ENCODE measurements at places on chromosomes 2 and 18.

DNA sequence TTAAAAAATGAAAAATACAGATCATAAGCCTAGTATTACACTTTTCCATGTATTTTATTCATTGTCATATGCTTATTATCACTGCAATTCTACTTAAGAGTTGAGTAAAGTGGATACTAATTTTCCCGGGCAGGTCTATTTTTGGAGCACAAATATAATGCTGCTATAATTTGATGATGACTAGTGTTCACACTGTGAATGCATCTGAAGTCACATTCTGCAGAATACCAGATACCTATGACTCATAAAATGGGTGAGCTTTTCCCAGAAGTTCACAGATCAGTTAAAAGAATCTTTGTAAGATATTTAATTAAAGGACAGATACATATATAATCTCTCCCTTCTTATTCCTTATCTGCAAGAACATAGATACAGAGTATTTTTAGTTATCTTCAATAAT, 79.8 kb upstream of the MC4R start:
- DNase-seq, result peak; percentile 13

GRCh38 chr18:24214144-24214543, 75.3 kb downstream of the CABYR start:
- no peak for DNase-seq

- DNase-seq, result no peak
Observed at GRCh38 chr2:98039085-98039756, 43.5 kb upstream of the TMEM131 start.

DNA sequence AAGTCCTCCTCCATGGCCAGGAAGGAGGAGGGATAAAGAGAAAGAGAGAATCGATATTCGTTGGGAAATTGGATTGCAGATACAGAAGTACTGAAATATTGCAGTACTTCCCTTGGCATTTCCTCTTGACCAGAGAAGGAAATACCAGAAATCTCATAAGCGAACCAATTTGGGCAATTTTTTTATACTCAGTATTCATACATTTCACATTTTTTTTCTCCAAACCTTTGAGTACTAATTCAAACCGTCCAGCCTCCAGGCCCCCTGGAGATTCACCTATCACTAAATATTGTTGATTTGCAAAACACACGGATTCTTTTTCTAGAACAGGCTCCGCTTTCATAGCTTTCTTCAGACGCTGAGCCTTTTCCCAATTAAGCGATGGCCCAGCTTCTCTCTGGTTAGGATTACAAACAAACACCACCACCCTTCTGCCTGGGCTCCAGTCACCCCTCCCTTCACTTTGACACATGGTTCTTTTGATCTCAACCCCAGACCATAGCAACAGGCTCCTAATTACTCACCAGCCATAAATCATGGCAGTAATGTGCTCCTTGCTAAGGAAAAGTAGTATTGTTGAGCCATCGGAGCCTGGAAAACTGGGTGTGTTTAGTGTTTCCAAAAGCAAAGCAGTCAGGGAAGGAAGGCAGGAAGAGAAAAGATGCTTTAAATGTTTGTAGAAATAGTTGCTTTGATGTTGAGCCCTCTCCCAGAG, 138.4 kb upstream of the CCDC68 start:
- peak; percentile 31 for DNase-seq

GRCh38 chr18:56927786-56928185, 219.1 kb upstream of the BOD1L2 start:
- no peak for DNase-seq

- no peak for DNase-seq
Observed at GRCh38 chr2:64344999-64345576, 108.9 kb upstream of the LGALSL start.

DNA sequence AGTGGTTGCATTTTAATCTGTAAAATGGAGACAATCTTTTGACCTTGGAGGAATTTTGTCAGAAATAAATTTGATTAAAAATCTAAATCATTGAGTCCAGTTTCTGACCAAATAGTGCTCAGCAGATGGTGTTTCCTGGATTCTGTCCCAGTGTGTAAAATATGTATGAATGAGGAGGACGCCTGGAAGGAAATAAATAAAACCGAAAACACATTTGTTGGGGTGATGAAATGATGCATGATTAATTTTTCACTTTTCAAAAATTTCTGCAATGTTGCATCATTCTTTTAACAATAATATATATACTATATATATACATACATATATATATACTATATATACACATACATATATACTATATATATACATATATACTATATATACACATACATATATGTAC, 261.1 kb upstream of the TRIB2 start:
- DNase-seq, result no peak

Data from NCI-H146 (cell line).